ENCODE measurements at places on chromosomes 13 and 19.

DNA sequence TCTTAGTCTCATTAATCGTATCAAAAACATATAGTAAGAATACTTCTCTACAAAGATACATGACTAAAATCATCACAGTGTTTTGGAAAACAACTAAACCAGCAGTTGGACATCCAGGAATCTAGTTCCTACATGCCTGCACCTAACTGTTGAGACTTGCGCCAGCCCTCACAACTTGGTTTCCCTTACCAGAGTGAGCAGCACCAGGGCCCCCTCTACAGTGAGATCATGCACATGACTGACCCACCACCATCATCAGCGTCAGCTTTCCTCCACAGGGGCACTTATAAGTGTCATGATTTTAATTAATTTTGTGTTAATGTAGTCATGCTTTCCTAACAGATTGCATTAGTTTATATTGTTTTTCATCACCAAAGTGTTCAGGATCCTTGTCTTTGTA is 1322.0 kb downstream of the EFNB2 start:
- no peak for DNase-seq

- DNase-seq = peak; percentile 91
Observed at GRCh38 chr19:9793071-9793591, 24.6 kb upstream of the ZNF846 start.

DNA sequence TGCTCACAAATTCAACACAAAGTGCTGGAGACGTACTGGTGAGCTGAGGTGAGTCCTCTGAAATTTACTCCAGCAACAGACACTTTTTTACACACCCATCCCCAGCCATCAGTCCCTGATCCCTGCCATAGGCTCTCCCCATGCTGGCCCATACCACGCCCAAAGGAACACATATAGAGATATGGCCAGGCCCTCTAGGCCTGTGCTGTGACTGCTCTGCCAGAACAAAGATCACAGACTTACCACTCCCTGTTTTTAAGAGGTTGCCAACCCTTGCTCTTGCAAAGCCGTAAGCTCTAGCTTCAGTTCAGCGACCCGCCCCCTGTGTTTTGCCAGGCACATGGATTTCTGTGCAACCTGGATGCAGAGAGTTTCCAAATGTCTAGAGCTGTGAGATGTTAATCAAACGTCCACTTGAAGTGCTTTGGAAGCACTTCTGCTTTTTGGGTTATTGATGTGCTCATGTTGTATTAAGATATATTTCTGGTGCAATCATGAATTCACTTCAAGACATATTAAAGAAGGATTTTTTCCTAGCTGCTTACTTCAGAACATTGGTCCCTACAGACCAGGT is 59.7 kb downstream of the DLEU7 start:
- DNase-seq = no peak

GRCh38 chr13:57624565-57625435 is 6.7 kb upstream of the PCDH17 start:
- no peak for DNase-seq

DNA sequence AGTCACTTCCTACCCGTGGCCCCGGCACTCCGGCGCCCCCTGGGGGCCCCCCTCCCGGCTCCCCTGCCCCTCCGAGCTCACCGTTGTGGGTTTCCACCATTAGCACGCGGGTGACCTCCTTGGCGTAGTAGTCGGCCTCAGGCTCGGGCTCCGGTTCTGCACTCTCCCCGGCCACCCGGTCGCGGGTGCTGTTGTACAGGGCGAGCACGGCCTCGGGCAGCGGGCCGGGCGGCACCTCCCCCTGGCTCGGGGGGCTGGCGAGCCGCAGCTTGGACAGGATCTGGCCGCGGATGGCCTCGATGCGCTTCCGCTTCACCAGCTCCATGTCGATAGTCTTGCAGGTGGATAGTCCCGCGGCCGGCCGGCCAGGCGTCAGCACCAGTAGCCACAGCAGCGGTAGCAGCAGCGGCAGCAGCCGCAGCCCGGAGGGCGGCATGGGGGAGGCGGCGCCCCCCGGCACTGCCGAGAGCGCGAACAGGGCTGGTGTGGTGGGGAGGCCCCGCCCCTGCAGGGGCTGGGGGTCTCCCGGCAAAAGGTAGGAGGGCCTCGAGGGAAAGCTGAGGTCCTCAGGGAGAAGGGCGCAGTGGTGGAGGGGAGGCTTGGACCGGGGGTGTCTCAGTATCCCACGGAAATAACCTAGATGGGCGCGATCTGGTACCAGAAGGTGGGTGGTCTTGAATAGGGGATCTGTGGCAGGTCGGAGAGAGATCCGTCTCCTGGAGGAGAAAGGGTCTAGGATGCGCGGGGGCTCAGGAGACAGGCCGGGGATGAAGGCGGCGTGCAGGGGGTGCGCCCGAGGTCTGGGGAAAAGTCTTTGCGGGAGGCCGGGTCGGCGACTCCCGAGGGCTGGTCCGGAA is 885 bp downstream of the TGFB1 start:
- peak; percentile 92 for DNase-seq

DNA sequence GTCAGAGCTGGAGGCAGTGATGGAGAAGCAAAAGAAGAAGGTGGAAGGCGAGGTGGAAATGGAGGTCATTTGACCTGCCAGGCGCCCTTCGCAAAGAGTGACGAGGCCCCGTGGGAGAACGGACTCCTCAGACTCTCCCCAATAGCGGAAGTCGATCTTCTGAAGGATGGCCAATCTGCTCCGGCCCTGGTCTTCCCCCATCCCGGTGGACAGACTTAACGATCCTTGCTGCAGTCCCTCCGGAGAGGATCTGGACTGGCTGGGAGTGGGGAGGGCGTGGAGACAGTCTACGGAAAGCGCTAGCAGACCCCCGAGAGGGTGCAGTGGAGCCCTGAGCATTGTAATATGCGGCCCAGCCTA is 11.9 kb downstream of the EPS8L1 start:
- no peak for DNase-seq

GRCh38 chr19:42553292-42554045 is 25.2 kb upstream of the CEACAM1 start:
- DNase-seq = peak; percentile 77

DNA sequence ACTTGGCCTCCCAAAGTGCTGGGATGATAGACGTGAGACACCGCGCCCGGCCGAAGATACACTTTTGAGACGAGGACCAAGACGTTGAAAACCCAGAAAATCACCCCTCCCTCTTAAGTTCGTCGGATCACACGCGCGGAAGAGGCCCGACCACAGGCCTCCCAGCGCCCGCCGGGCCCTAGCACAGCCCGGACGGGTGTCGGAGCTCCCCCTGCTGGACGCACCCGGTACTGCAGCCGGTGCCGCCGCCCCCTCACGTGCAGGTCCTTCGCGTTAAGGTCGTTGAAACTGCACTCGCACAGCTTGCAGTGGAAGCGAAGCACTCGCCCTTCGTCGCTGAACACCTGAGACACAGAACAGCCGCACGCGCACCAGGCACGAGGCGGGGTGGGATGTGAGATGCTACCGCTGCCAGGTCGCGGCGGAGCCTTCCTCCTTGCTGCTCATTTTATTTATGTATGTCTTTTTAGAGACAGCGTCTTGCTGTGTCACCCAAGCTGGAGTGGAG is 35.7 kb upstream of the MATK start:
- DNase-seq = no peak

DNA sequence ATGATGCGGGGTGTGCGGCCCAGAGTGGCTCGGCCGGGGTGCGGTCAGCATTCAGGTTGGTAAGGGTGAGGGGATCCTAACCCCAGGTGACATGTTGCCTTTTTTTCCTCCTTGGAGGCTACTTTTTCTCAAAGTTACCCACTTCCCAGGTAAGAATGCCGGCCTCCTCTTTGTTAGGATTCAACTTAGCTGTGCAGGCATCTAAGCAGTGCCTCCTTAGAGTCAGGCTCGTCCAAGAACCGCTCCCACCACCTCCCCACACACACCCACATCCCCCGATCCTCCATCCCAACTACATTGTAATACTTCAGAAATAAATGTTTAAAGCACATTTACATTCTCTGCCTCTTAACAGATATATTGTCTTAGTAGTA is 733 bp upstream of the ENOX1 start:
- no peak for DNase-seq

- DNase-seq = no peak
Observed at GRCh38 chr13:97259410-97259797, 37.3 kb downstream of the MBNL2 start.

- no peak for DNase-seq
Observed at GRCh38 chr13:85108356-85108755, 690.9 kb downstream of the SLITRK6 start.

- DNase-seq = no peak
Observed at GRCh38 chr13:45194081-45194939, 6.5 kb downstream of the KCTD4 start.

DNA sequence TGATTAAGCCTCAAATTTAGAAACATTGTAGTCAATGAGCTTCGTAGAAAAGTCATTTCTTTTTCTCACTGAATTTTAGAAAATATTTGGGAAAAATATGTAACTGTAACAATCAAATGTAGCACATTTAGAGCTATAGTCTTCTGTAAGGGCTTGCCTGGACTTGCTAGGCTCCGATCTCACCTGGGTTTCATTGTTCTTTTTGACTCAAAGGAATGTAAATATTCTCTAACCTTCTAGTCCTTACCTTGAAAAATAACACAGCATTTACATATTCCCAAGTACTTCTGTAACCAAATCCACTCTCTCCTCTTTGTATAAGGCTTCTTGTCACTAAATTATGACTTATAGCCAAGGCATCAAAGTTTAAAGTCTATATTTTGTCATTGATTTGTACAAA is 2.9 kb upstream of the UFM1 start:
- no peak for DNase-seq

DNA sequence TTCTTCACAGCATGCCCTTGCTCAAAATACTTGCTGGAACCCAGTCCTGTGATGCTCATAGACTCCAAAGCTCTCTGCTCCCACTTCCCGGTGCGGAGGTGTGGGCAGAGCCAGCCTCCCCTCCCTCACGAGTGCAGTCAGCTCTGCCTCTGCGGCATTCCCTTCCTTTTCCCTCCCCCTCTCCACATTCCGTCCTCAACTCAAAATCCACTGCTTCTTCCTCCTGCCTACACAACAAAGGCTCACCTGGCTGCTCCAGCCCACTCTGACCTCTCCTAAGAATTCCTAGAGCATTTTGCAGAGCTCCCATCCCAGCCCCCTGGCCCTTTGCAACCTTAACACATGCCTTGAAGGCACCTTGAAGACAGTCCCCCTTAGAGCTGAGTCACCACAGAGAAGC is 527.9 kb downstream of the MYO16 start:
- no peak for DNase-seq

DNA sequence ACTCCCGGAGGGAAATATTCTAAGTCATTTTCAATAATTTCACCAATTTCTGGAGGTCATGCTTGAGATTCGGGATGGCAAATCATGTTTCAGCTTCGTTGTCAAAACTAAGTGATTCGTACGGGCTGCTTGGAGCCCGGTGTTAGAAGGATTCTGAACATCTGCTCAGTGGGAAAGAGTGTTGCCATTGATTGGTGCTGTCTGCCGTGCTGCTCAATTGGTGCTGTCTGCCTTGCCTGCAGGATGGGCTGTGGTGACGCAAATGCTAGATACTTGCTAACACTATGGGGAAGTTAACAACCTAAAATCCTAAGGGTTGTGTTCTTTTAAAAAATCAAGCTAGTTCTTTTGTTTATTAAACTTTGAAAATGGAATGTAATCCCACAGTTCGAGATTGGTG is 17.3 kb upstream of the CACNG8 start:
- no peak for DNase-seq

All from mesenteric fat pad (tissue), 1 donor.